Endodermal cell (in vitro differentiated cells): ENCODE measurements at places on chromosomes 5 and 9.

DNA sequence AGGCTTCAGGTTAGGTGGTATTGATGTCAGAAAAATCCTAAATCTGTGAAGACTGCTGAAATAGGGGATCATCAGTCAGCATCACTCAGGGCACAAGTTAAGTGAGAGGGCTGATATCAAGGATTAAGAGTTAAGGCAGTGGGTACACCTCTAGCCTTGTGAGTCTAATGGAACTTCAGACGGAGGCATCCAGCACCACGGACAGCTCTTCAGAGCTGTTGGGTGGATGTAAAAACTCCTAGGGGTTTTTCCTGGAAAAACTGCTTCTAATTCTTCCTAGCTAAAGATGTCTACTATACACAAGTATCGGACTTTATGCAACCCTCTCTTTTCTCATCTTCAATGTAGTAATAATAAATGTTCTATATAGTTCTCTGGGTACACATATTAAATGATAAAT lies 165.9 kb downstream of the SH3GL2 start:
- DNase-seq = peak; percentile 82

DNA sequence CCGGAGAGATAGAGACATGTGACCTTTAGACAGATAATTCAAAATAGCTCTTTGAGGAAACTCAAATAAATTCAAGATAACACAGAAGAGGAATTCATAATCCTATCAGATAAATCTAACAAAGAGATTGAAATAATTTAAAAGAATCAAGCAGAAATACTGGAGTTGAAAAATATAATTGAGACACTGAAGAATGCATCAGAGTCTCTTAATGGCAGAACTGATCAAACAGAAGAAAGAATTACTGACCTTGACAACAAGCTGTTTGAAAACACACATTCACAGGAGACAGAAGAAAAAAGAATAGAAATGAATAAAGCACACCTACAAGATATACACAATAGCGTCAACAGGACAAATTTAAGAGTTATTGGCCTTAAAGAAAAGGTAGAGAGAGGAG lies 40.4 kb upstream of the DEPDC1B start:
- no peak for DNase-seq

- DNase-seq = no peak
Observed at GRCh38 chr5:57324181-57324580, 150.3 kb downstream of the GPBP1 start.

- DNase-seq = no peak
Observed at GRCh38 chr9:86983249-86983619, 35.9 kb upstream of the GAS1 start.

GRCh38 chr5:107011605-107012004 lies 659.1 kb downstream of the EFNA5 start:
- DNase-seq = no peak

GRCh38 chr9:92506184-92506857 lies 24.0 kb upstream of the ASPN start:
- no peak for DNase-seq

DNA sequence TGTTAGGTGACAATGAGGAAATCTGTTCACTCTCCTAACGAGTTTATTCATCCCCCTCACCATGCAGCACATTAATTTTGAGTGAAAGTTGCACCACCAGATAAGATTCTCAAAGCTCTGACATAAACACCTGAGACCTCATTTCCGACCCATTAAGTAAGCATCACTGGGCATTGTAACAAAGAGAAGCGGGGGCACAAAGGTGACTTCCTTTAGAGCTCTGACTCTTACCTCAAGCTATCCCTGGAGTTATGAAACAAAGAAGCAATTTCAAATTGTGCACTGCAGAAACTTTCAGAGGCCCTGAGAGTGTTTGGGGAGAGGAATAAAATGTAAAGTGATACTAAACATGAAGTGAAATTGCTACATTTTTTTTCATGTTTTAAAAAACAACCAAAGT lies 29.5 kb downstream of the C5orf15 start:
- no peak for DNase-seq

- no peak for DNase-seq
Observed at GRCh38 chr5:55154873-55155272, 5.1 kb upstream of the GPX8 start.

- DNase-seq = peak; percentile 61
Observed at GRCh38 chr9:77488439-77489126, 159.5 kb downstream of the GNA14 start.

DNA sequence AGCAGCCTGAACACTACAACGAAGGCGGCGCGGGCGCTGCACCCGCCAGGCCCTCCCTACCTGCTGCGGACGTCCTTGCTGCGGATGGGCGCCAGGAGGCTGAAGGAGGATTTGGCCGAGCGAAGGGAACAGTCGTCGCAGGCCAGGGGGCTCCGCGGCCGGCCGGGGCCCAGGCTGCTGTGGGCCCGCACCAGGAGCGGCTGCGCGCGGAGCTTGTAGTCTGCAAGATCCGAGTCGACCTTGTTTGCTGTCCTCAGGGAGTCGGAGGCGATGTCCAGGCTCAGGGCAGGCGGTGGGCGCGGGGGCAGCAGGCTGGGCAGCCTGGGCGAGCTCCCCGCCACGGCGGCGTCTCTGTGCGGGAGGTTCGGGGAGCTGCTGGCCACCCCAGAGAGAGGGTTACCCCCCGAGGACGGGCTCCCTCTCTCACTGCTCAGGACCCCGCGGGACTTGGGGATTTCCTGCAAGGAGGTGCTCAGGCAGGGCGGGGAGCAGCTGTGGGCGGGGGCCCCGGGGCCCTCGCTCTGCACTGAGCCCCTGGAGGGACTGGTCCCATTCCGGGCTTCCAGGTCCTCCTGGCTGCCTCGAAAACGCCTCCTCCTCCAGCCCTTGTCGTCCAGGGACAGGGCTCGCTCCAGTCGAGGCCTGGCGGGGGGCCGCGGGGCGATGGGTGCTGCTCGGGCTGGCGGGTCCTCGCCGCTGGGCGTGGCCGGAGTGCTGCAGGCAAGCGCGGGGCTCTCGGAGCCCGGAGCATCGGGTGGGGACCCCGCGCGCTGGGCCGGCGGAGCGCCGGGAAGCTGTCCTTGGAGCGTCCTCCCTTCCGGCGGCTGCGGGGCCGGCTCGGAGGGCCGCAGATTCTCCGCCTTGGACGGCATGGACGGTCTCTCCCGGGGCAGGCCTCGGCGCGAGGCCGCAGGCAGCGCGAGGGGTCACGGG lies 831 bp downstream of the INPP5E start:
- peak; percentile 75 for DNase-seq

DNA sequence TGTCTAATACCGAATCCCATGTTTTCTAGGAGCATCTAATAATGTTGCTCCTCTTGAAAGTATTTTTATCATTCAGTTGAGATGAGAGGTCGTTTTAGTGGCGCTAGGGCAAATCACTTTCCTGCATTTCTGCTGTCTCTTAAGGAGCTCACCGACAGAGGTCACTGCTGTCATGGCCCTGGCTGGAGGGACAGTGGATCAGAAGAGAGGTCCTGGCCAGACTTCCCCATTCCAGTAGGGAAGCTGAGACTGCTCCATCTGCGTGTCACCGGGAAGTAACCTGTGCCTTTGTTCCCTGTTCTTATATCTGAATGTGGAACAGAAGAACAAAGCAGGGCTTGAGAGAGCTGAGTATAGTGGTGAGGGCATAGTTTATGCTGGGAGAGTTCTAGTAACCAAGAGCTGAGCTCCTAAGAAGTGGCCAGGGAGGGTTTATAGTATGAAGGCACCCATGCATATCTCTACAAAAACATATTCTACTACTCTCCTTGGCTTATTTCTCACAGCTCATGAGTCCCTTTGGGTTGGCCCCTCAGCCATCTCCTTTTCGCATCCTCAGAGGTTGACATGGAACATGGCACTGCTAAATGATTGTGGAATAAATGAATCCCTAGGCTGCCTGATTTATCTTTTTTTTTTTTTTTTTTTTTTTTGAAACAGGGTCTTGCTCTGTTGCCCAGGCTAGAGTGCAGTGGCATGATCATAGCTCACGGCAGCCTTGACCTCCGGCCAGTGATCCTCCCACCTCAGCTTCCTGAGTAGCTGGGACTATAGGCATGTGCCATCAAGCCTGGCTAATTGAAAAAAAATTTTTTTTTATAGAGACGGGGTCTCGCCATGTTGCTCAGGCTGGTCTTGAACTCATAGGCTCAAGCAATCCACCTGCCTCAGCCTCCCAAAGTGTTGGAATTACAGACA lies 27.2 kb downstream of the ATP6V0E1 start:
- DNase-seq = peak; percentile 87

DNA sequence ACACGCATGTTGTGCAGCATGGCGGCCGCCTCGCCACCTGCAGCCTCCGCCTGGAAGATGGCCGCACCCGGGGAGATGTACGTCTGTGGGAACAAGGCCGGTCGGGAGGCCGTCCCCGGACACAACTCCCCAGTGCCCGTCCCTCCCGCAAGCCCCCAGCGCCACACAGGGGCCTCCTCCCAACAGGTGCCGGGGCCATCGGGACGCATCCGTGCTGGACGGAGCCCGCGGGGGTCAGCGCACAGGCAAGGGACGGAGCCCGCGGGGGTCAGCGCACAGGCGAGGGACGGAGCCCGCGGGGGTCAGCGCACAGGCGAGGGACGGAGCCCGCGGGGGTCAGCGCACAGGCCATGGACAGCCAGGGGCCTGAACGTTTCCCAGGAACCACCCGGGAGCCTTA lies 26.5 kb downstream of the SLC12A7 start:
- no peak for DNase-seq

DNA sequence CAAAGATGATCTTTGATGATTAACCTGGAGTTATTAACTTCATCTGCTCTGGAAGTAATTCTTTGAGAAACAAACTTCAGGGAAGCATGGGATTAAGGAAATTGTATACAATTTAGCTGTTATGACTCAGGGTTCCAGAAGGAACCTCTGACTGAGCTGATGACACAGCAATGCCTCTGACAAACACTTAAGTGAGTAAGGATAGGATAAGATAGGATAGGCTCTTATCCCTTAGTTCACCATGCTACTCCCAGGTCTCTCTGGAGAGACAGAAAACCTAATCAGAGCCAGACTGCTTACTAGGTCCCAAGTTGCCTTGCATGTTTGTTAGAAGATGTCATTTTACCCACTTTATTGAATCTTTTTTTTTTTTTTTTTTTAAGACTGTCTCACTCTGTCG lies 12.6 kb upstream of the TMEM38B start:
- no peak for DNase-seq

- DNase-seq = no peak
Observed at GRCh38 chr9:10903969-10904368, 291.2 kb upstream of the PTPRD start.

- DNase-seq = no peak
Observed at GRCh38 chr9:68532131-68532530, 8.6 kb downstream of the TMEM252 start.

DNA sequence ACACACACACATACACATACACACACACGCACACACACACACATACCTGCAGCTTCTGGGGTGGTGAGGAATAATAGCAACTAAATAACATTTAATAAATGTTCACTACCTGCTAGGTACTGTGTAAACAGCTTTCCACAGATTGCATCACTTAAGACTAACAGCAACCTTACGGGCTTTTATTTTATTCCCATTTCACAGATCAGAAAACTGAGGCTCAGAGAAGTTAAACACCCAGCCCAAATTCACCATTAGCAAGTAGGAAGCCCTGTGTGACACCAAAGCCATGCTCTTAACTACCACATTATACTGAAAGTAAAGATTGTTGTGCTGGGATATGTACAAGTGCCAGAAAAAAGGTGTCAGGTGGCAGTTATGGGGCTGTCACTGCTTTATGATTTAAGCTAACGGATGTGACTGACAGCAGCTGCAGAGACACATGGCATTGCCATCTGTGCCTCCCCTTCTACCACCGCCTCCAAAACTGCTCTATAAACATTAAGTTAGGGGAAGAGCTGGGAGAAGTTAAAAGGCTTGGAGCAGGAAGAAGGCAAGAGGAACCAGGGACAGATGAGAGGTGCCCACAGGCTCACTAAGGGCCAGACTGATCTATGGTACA lies 13.6 kb downstream of the MTMR12 start:
- no peak for DNase-seq

- peak; percentile 96 for DNase-seq
Observed at GRCh38 chr9:95127249-95128176, 190.0 kb downstream of the FANCC start.

DNA sequence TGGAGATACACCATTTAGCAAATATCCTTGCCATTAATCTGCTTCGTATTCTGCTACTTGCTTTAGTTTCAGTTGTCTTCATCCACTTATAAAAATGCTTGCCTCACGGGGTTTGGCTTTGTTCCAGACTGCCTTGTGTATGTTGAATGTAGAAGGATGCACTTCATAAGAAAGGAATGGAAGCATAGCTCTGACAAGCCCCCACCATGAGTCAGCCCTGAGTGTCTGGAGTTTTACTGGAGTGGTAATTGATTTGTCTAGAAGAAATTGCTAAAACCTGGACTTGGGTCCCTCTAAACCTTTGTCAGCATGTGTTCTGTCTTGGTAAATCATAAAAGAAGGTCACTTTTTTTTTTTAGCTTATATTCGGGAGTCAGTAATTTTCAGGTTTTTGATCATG lies 4.6 kb downstream of the TEX48 start:
- DNase-seq = peak; percentile 2

GRCh38 chr5:58156973-58157701 lies 302.7 kb downstream of the PLK2 start:
- DNase-seq = no peak

- no peak for DNase-seq
Observed at GRCh38 chr5:135895474-135896006, at the start of gene IL9. TSS of gene IL9 (minus strand) at chr5:135895841. CDS start at chr5:135895816, 25 bp downstream.

GRCh38 chr9:110897943-110898342 lies 140.3 kb downstream of the LPAR1 start:
- DNase-seq = no peak

DNA sequence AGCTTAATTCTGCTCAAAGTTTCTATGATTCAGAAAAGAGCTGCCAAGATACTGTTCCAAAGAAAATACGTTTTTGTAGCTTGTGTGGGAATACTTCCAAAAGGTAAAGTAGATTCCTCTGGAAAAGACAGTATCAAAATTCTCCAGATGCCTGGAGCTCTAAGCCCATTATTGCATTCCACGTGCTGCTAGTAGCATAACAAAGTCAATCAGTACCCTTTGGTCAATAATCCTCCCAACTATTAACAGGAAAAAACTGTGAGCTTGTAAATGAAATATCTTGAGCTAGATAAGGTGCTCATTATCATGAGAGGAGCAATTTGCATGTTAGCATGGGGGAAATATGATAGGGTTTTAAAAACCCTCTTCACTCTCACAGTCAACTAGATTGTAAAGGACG lies 229.5 kb upstream of the TYRP1 start:
- DNase-seq = no peak

DNA sequence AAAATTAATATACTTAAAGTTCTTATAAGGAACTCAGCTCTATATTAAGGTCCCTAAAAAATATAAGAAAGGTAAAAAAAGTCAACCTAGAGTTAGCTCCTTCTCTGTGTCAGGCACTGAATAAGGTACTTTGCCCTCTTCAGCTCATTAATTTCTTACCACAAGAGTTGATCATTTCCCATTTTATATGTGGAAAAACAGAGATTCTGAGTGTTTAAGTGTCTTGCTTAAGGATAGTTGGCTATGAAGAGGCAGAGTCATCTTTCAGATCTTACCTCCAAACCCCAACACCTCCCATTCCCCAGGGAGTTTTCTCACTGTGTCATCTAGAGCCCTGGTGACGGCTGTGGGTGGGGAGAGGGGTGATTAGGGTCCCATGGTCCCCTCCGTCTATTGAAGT lies 40.6 kb downstream of the INSYN2B start:
- DNase-seq = no peak

GRCh38 chr5:31213705-31214121 lies 20.2 kb downstream of the CDH6 start:
- no peak for DNase-seq

GRCh38 chr5:95172659-95173058 lies 112.2 kb downstream of the MCTP1 start:
- DNase-seq = no peak
